AG09309 (cell line): ENCODE measurements at places on chromosomes 1 and 21.

GRCh38 chr1:29166291-29166878 lies 15.3 kb downstream of the SRSF4 start:
- no peak for DNase-seq

GRCh38 chr1:218553197-218553596 lies 208.1 kb downstream of the TGFB2 start:
- DNase-seq = no peak

GRCh38 chr1:108817016-108817415 lies 39.9 kb downstream of the AKNAD1 start:
- peak; percentile 54 for DNase-seq

DNA sequence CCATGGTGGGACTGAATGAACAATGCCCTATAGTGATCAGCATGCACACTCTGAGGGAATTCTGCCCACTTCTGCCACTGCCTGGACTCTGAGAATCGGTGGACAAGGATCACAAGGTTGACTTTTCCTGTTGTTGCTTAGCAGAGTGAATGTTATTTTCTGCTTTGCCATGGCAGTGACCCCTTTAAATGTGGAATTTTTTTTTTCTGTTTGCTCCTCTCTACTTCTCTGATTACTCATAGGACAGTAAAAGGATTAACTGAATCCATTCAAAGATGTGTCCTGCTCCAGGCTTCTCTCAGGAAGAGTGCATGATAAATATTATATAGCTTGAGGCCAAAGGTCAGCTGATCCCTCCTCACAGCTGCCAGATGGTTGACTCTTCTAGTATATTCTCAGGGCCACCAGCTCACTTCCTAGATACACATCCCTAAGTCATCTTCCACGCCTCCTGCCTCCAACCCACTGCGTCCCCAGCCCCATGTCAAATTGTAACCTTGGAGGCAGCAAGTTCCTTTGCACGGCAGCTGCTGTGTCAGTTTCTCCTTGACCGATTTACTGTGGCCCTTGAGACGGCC lies 74.0 kb upstream of the RALGPS2 start:
- DNase-seq = no peak

GRCh38 chr1:12177999-12178441 lies 11.2 kb downstream of the TNFRSF1B start:
- peak; percentile 66 for DNase-seq

GRCh38 chr1:152479792-152480595 lies 30.6 kb upstream of the LCE5A start:
- DNase-seq = no peak

- no peak for DNase-seq
Measured at GRCh38 chr1:106447466-106447865, 609.0 kb upstream of the PRMT6 start.

DNA sequence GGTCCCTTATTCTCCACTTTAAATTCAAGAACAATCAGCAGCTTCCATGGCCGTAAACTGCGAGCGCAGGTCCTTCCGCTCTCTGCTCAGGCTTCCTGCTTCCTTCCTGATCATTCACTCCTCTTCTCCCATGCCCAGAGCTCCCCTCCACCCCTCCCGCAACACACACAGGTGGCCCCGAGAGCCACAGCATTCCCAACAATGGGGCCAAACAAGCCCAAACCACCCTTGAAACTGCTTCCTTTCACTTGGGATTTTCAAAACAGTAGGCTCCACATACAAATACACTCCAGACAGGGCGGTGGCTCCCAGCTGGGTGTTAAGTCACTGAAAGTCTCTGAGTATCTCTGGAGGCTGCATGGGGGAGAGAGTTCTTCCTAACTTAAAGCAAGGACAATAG lies 11.4 kb downstream of the FAM89A start:
- no peak for DNase-seq

DNA sequence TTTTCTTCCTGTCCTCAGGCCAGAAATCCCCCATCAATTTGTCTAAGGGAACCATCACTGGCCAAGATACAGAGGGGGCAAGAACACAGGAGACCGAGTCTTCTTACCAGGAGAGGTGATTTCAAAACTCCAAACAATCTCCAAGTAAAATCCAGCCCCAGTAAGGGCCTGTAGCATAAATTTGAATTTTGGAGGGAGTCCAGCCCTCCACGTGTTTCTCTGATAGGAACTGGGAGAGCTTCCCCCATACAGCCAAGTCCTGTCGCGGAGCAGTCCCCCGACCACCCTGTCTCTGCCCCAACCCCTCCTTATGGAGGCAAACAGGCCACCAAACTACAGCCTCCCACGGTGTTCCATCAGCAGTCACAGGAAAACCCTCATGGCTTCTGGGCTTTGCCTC lies 32.4 kb upstream of the GPR157 start:
- no peak for DNase-seq

DNA sequence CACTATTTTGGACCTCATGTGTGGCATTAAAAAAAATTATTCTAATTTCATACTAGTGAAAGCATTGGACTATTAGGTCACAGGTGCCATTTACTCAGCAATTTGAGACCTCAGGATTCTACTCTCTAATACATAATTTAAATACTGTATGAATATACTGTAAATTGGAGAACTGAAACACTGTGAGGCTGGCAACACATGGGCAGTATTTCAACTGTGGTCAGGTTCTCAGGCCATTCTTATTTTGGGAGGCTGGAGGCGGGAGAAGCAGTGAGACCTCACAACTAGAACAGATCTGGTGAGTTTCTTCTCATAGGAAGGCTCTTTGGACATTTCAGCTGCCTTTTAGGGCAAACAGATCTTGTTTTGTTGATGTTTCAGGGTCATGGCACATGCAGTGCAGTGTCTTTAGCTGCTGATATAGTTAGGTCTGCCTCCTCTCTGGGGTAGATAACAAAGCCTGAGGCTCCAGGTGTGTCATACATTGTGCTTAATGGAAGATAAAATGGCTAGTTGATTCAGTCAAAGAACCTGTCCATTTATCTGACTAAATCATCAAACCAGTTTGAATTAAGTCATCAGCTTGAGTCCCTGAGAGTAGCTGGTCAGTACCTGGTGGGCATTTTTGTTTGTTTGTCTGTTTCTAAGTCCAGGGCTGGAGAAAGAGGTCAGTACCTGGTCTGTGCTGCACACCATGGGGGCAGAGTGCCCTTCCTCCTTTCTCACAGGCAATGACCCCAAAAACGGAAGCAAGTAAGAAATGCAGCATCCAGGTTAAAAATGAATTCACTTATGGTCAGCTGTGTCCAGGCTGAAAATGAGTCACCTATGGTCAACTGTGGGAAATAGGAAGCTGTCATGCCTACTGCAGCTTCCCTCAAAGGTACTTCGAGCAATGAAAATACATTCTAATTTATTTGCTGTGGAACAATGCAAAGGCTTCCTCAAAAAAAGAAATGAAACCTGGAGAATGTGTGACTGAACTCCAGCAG lies 216.2 kb downstream of the SDCCAG8 start:
- no peak for DNase-seq

GRCh38 chr1:12477936-12478611 lies 139.9 kb downstream of the DHRS3 start:
- DNase-seq = peak; percentile 98

DNA sequence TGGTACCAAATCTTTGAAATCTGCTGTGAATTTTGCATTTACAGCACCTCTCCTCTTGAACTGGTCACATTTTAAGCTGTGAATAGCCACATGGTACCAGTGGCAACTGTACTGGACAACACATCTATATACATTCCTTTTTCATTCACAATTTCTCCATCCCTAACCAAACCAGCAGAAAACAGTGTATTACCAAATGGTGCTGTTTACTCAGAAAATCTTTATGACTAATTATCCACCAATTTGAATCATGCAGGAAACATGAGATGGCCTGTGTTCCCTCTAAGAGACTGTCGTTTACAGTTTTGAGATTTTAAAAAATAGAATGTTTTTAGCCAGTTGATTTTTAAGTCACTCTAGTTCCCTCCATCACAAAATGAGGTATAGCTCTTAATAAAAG lies 17.6 kb upstream of the CCT8 start:
- no peak for DNase-seq

- no peak for DNase-seq
Measured at GRCh38 chr1:112872551-112872962, 83.4 kb downstream of the SLC16A1 start.
